Stimulated activated CD4-positive, alpha-beta T cell treated with anti-CD3 and anti-CD28 coated beads, Interleukin-4, amount 100 ng/mL, for 4 hours (primary cell): ENCODE measurements at places on chromosomes 13 and 19.
A peak's percentile ranks its signal among the peaks of the same experiment; 100 is the strongest.

DNA sequence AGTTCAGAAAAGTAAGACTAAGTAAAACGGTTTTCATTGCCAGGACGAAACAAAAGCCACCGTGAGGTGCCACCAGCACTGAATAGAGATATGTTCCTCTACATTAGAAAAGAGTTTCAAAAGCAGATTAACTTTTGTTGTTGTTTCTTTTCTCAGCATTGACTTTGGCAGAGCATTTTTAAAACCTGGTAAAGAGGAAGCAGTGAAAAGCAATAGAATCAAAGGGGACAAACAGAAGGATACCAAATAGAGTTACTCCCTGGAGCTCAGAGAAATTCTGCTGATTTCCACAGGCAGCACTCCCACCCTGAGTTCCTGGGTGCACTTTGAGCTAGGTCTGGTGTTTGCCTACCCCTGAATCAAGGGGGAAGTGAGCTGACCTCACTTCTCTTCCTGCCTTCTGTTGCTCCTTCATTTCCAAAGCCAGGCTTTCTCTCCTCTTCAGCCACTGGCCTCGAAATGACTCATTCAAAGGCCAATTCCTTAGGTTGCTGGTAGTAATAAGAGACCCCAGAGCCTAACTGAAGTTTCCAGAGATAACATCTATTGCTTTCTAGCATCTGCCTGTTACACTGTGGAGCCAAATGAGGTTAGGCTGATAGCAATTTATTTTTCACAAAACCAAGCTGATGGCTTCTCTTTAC is 11.3 kb upstream of the ERICH6B start:
- no peak for DNase-seq

- DNase-seq: no peak
Measured at GRCh38 chr13:77000475-77000874, 8.6 kb downstream of the CLN5 start.

GRCh38 chr19:16016226-16017137 is 59.8 kb upstream of the TPM4 start:
- DNase-seq: no peak

- no peak for DNase-seq
Measured at GRCh38 chr13:24183741-24184182, 23.2 kb downstream of the SPATA13 start.

DNA sequence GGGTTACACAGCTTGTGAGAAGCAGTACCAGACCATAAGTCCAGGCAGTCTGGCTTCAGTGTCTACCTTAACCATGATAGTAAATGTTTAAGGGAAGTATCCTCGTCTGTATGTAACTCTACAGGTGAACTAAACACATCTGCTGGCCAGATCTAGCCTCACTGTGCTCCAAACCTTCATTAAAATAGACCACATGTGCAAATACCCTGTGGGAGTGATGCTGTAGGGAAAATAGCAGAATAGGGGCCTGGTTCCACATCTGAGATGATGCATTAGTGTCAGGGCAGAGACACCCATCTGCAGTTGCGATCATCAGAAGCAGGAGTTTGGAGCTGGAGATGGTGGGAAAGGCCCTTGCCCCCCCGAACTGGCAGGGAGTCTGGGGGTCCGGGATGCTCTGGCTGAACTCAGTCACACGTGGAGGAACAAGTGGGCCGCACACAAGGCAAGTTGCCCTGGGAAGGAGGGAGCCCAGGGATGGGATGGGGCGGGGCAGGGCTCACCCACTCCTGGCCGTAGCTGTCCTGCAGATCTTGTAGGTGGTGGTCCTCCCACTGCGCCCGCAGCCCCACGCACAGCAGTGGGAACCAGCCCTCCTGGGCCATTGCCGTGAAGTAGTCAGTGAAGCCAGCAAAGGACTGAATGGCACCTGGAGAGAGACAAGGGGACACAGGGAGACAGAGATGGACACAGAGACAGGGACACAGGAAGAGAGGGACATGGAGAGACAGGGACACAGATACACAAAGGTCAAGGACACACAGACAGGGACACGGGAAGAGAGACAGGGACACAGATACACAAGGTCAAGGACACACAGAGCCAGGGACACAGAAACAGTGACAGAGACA is 7.3 kb downstream of the TMEM147 start:
- no peak for DNase-seq

DNA sequence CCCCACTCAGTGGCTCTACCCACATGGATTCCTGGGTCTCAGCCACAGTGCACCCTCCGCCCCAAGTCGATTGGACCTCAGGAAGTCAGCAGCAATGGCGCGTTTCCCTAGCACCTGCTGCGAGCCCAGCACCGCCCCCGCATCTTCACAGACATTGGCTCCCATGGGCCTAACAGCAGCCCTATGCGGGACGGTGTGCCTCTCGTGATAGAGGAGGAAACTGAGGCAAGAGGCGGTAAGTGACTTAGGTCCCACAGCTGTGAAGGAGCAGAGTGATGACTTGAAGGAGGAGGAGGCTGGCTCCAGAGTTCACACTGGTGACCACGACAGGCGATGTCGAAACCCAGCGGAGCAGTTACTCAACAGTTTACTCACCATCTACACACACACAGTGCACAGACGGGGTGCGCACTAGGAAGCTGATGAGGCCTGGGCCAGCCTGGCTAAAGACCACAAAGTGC is 104.5 kb upstream of the SOX1 start:
- no peak for DNase-seq

DNA sequence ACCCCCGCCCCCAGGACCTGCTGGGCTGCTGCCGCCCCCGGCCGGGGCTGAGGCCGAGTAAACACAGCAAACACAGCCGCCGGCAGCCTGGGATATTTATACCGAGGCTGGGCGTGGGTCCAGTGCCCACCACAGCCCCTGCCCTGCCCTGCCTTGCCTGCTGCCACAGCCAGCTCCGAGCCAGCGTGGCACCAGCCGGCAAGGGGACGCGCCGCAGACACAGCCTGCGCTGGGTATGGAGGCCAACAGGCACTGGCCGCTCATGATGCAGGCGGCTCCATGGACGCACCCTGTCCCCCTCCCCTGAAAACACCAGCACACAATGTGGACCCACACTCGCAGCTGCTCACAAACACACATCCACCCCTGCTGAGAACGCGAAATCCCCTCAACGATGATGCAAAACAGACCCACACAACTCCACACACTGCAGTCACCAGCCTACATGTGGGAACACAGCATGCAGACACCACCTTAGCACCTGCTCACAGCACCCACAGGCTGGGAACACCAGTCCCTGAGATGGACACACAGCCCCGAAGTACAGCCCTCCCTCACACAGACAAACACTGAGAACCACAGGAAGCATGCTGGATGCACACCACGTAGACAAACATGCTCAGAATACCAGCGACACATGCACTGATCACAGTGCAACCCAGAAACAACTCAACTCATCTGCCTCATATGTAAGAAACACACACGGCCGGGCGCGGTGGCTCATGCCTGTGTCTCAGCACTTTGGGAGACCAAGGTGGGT is 16.2 kb downstream of the CCDC97 start:
- DNase-seq: no peak

DNA sequence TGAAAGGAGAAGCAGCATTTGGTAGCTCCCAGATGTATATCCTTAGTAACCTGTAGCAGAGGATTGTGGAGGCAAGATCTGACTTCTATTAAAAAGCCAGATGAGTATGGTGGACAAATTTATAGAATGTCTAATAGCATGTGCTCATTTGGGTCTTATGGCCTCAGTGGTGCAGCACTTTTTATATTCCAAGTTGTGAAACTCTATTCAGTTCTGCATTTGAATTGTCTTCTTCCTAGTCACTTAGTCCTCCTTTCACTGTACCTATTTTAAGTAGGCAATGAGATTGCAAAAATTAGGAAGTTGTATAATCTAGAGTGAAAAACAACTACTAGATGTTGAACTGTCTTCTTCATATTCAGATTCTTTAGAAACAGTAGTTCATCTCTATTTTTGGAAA is 412.5 kb upstream of the PCDH9 start:
- no peak for DNase-seq

DNA sequence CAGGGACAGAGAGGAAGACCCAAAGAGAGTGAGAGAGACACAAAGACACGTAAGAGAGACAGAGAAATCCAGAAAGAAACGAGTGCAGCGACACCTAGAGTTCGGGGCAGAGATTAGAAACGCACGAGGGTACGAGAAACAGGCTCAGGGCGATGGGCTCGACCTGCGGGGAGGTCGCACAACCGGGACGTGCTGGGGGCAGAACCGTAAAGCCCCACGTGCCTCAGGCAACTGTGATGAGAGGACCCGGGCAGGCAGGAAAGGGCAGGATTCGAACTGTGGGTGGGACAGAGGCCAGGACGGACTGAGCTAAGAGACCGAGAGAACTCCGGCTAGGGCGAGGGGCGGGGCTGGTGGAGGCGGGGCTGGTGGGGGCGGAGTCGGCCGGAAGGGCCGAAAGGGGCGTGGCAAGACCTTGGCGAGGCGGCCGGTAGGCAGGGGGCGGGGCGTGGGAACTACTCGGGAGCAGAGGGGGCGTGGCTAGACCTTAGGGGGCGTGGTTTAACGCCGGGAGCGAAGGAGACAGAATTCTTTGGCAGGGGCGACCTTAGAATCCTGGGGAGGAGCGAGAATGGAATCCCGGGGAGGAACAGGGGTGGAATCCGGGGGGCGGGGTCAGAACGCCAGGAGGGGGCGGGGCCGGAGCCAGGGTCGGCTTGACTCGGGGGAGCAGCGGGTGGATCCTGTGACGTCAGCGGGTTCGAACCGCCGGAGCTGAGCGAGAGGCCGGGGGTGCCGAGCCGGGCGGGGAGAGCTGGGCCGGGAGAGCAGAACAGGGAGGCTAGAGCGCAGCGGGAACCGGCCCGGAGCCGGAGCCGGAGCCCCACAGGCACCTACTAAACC is at the start of gene NECTIN2:
Gene NECTIN2 (plus strand): TSS at position 686 of the 843 bp plus-strand sequence. CDS start 229 bp downstream, outside the sequence.
- peak; percentile 87 for DNase-seq

- no peak for DNase-seq
Measured at GRCh38 chr13:105719859-105720258, 815.6 kb downstream of the EFNB2 start.

GRCh38 chr19:46289724-46290619 is 6.9 kb upstream of the HIF3A start:
- DNase-seq: no peak

- no peak for DNase-seq
Measured at GRCh38 chr13:81017513-81018152, 676.7 kb upstream of the SPRY2 start.

GRCh38 chr13:19927117-19927748 is 31.3 kb upstream of the ZMYM2 start:
- DNase-seq: no peak
